Daoy (cell line): ENCODE measurements at places on chromosomes 16 and 17.

GRCh38 chr17:80389011-80389995, 25.7 kb upstream of the ENDOV start:
- no peak for DNase-seq

DNA sequence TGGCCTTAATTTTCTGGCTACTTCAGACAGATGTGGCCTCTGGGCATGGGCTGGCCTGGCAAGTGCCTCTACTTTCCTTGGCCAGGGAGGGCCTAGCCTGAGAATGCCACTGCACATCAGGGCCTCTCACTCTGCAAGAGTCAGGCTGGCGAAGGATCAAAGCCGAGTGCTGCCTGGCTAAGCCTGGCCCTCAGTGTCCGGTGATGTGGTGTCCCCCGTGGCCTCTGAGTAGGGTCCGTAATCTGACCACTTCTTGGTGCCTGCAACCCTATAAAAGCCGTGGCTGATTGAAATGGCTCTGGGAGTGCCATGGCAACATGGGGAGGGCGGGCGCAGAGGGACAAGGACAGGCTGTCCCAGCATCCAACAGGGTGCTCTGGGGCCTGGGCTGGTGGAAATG, 30.2 kb downstream of the TBX4 start:
- DNase-seq = no peak

DNA sequence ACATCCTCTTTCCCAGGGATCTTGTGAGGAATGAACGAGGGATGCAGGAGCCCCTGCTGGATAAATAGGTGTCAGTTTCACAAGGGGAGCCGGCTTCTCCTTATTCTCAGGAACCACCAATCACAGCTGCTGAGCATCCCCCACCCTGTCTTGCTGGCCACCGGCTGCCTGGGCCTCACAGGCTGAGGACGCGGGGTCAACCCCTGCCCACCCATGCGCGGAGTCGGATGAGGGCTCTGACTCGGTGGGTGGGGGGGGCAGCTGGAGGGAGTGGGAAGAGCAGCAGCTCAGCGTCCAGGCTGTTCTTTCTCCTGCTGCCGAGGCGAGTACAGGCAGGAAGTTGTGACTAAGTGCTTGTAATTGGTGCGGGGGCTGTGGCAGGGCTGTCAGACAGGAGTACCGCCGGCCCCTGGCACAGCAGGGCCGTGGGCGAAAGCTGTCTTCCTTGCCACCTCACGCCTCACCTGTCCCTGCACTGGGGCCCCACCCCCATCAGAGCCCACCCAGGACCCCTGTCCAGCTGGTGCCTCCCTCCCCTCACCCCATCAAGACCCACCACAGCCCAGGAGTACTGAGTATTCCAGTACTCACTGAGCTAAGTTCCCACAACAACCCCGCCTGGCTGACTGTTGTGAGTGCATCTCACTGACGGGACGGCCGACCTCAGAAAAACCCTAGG, 11.0 kb upstream of the DPEP1 start:
- DNase-seq = peak; percentile 91

GRCh38 chr17:49471089-49471683, 23.9 kb upstream of the NGFR start:
- DNase-seq = no peak

GRCh38 chr17:55436224-55437158, 14.9 kb upstream of the MMD start:
- no peak for DNase-seq

DNA sequence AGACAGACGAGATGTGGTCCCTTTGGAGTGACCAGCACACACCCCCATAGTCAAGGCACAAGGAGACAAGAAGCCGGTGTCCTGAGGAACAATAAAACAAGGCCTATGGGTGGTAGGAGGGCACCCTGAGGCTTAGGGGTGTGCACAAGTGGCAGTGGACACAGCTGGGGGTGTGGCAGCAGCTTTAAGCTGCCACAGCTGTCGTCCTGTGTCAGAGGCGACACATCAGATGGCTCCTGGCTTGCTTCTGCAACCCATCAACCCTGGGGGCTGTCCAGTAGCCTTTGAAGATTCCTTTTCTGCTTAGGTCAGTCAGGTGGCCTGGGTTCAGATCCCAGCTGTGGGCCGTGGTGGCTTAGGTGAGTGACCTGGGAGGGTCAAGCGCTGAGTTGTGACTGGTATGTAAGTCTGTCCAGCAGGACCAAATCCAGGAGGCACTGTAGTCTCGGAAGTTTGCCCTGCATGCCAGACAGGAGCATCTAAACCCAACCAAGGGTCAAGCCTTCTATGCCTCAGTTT, 15.8 kb downstream of the DRC3 start:
- DNase-seq = no peak

- DNase-seq = no peak
Observed at GRCh38 chr17:35116845-35117244, 2.8 kb downstream of the RAD51D start.

DNA sequence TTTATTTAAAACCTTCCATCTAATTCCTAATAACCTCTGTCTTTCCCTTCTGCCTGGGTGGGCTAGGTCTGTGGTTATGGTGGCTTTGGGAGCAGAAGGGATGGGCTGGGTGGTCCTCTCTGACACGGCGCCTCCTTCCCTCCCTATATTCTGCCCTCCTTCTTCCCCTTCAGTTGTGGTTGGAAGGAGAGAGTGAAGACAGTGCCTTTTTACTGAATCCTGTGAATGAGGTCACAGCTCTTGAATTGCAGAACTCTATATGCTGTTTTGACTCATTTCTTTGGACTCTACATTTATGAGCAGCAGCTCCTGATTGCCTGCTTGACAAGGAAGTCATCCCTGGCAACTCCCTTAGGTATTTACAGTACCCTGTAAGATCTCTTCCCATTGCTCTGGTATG, 256.0 kb upstream of the ELAC2 start:
- no peak for DNase-seq

DNA sequence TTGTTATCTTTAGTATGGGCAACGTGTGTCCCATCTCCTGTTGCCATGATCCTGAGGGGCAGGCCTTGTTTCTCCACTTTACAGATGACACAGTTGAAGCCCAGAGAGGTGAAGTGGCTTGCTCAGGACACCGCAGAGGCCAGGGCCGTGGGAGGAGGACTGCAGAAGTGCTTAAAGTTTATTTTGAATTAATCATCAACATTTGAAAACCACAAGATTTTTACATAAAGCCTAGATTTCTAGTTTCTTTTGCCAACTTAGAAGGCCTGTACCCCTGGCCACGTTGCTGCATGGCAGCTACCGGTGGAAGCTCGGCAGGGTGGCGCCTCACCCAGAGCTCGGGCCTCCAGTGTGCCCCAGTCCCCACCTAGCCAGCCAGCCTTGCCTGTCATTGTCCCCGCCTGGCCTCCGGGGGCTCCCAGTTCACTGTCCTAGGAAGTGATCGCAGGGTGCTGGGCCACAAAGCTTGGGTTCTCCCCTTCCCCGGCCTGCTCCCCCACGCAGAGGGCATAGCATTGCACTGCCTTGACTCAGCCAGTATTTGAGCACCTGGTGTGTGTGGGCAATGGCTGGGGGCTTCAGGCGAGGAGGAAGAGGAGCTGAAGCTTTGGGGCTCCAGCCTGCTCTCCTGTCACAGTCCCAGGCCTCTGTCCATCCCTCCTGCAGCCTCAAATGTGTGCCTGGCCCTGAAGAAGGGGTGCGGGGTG, 14.8 kb upstream of the ADCY7 start:
- DNase-seq = peak; percentile 83

DNA sequence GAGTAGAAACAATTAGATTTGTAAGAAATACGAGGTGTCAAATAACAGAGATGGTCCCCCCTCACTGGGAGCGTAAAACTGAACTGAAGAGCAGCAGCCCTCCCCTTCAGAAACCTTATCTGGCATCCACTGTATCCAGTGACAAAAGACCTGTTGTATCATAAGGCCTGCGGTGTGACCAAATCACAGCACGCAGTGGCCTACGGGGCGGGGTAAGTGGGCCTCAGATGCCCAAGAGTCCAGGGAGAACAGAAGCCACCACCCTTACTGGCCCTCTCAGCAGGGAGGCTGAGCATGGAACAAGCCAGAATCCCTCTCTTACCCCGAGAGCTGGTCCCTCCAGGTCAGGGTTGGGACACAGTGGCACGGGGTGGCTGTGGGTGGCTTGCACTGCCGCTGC, 5.5 kb downstream of the JMJD6 start:
- DNase-seq = no peak

GRCh38 chr17:8051831-8052230, 13.0 kb downstream of the ALOX15B start:
- DNase-seq = no peak

GRCh38 chr17:70610161-70610560, 440.8 kb downstream of the KCNJ2 start:
- DNase-seq = no peak

DNA sequence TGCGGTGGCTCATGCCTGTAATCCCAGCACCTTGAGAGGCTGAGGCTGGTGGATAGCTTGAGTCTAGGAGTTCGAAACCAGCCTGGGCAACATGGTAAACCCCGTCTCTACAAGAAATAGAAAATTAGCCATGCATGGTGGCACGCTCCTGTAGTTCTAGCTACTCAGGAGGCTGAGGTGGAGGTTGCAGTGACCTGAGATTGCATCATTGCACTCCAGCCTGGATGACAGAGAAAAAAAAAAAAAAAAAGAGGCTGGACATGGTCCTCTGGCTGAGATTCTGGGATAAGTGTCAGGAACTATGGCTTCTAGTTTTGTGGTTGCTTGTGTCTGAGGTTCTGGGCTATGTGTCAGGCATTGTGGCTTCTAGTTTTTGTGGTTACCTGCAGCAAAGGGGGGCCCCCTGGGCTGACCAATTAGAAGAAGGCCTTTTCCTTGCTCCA, 7.0 kb downstream of the KSR1 start:
- peak; percentile 62 for DNase-seq

- DNase-seq = peak; percentile 5
Observed at GRCh38 chr17:43092901-43093300, 32.3 kb downstream of the BRCA1 start.

GRCh38 chr17:80689129-80689619, 144.5 kb downstream of the RPTOR start:
- DNase-seq = no peak

DNA sequence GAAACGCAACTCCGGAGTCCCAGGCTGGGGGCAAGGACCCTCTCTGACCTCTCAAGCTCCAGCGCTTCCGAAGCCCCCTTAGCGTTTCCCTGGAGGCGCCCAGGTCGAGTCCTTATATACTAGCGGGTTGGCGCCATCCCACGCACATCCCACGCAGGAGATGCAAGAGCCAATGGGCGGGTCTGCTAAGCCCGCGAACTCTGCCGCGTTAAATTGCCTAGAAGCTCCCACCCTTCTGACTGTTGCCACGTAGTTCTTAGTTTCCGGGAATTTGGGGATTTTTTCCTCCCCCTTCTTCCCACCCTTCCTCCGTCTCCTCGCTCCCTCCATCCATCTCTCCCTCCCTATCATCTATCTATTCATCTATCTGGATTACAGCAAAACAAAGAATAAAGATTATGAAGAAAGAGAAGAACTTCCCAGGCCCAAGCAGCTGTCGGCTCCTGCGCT, at the start of gene SLFN11:
Gene SLFN11, minus strand, starts transcription at position 88 of the 450 bp plus-strand sequence. CDS start 9,814 bp downstream, outside the sequence.
- peak; percentile 94 for DNase-seq

GRCh38 chr17:69501591-69502468, 87.3 kb downstream of the MAP2K6 start:
- no peak for DNase-seq

GRCh38 chr16:53768167-53768566, 64.2 kb downstream of the FTO start:
- DNase-seq = no peak

DNA sequence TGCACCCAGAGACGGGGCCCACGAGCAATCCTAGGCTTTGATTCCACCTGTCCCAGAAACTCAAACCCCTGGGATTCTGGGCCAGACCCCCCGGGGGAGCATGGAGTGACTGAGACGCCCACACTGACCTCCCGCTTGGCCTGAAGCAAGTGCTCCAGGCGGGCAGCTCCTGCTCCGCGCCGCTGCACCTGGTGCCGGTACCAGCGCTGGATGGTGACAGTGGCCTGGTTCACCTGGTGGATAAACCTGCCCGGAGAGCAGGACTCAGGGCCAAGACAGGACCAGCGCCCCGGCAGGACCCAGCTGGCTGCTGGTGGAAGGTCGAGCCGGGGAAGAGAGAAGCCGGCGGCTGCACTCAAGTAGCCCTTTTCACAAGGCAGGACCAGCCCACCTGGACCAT, 22.6 kb downstream of the CEP131 start:
- no peak for DNase-seq

- no peak for DNase-seq
Observed at GRCh38 chr17:50154604-50155003, 4.1 kb upstream of the PPP1R9B start.

DNA sequence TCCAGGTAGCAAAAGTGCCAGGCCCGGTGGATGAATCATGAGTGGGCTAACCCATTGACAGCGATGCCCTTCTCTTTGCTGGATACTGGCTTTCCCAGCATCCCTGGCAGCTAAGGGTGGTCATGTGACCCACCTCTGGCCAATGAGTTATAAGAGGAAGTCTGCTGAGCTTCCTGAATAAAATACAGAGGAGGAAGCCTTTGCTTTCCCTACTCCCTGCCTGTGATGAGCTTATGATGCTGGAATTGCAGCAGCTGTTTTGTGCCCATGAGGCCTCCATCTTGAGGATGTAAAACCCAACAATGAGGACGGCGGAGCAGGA, 15.0 kb upstream of the ATP2A3 start:
- DNase-seq = no peak

- no peak for DNase-seq
Observed at GRCh38 chr16:50036426-50036825, 11.4 kb downstream of the CNEP1R1 start.
